ENCODE measurements at places on chromosomes 2 and 18. TPM values are rescaled to one million over a fixed set of nuclear protein-coding genes. Genes with fewer than 3 reads are reported as not detected.

MEIS1 gene
- total RNA-seq, result 0.90 TPM

KLHL30 gene
- total RNA-seq, result not detected

FEV gene
- not detected for total RNA-seq

NTSR2 gene
- not detected for total RNA-seq

SCN3A gene
- 0.06 TPM for total RNA-seq

FAM237A gene
- total RNA-seq, result not detected

MC4R gene
- total RNA-seq, result not detected

PRSS56 gene
- total RNA-seq, result not detected

ZNF24 gene
- 72.2 TPM for total RNA-seq

CDH2 gene
- total RNA-seq, result 0.25 TPM

DNA sequence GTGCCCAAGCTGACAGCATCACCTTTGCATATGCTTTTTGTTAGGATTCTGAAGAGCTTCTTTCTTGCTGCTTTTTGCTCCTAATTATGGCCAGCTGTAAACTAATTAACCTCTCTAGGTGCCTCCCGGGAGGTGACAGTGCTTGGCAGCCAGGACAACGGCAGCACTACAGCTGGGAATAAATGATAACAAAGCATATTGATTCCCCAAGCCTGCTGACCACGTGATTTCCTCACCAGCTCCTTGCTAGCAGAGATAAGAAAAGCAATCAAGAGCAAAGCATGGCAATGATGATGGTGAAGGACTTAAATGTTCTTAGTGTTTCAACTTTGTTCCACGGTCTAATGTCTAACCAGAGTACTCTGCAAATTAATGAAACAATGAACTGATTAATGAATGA, 1074.4 kb upstream of the GYPC start:
- H3K4me1 ChIP-seq, result no peaks in the 10 kb centered on the region
- no peaks in the 10 kb centered on the region for H3K36me3 ChIP-seq
- H3K27me3 ChIP-seq, result no peaks in the 10 kb centered on the region
- no peak overlapping the region for H3K4me3 ChIP-seq
- H3K27ac ChIP-seq, result no peak overlapping the region

- H3K27me3 ChIP-seq, result peaks cover 6% of the 10 kb centered on the region
- no peak for DNase-seq
- H3K36me3 ChIP-seq, result no peaks in the 10 kb centered on the region
- H3K4me3 ChIP-seq, result no peak overlapping the region
- H3K4me1 ChIP-seq, result peaks cover 2% of the 10 kb centered on the region
These were observed 41.8 kb upstream of the SP3 start for GRCh38 chr2:174007010-174007409.

DNA sequence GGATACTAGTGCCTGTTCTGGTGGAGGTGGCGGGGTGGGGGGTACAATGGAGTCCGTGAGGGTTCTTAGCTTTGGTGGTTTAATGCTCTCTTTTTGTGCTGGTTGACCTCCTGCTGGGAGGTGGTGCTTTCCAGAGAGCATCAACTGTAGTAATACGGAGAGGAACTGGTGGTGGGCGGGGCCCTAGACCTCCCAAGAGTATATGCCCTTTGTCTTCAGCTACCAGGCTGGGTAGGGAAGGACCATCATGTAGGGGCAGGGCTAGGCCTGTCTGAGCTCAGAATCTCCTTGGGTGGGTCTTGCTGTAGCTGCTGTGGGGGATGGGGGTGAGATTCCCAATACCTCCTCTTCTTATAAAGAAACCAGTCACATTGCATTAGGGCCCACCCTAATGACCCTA, 27.1 kb downstream of the CAMKMT start:
- no peak for DNase-seq
- no peak overlapping the region for H3K27ac ChIP-seq
- no peaks in the 10 kb centered on the region for H3K36me3 ChIP-seq
- H3K4me1 ChIP-seq, result no peaks in the 10 kb centered on the region
- H3K27me3 ChIP-seq, result no peaks in the 10 kb centered on the region
- H3K4me3 ChIP-seq, result no peak overlapping the region

GRCh38 chr2:100270381-100271146, 51.7 kb downstream of the LONRF2 start:
- H3K4me1 ChIP-seq, result no peaks in the 10 kb centered on the region
- no peak for DNase-seq
- no peaks in the 10 kb centered on the region for H3K27me3 ChIP-seq

DNA sequence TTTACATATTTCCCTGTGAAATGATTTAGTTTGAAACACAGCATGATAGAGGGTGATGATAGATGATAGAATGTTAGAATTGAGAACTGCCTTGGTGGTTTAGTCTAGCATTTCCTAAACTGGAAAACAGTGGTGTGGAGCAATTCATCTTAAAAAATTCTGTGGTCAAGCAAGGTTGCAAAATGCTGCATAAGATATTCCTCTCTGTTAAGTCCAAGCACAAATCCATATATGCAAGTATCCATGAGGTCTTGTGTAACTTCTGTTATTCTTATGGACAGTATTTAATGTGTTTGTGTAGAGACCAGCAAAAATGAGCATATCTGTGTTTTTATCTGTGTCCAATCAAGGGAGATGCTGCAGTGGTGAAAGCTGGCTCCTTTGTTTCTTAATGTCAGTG, 30.0 kb downstream of the CPS1 start:
- H3K4me1 ChIP-seq, result no peaks in the 10 kb centered on the region
- no peak overlapping the region for H3K4me3 ChIP-seq
- no peaks in the 10 kb centered on the region for H3K27me3 ChIP-seq
- no peak overlapping the region for H3K27ac ChIP-seq
- H3K36me3 ChIP-seq, result no peaks in the 10 kb centered on the region

DNA sequence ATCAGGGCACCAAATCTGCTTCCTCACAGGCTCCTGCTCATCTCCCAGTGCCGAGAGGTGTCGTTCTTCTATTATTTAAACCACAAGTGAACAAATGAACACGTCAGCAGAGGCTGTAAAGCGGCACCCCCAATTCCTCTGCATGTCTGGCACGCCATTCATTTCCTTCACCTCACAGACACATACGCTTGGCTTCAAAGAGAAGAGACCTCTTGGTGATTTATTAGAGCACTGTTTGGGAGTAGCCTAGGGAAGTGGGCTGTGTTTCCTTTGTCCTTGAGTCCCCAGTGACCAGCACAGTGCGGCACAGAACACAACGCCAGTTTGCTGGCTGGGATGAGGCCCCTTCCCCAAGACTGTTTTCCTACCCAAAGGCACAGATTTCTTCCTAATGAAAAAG, 184.3 kb upstream of the REV1 start:
- no peaks in the 10 kb centered on the region for H3K4me1 ChIP-seq
- DNase-seq, result no peak
- H3K27ac ChIP-seq, result no peak overlapping the region
- H3K36me3 ChIP-seq, result no peaks in the 10 kb centered on the region
- H3K27me3 ChIP-seq, result peaks cover 2% of the 10 kb centered on the region

- no peaks in the 10 kb centered on the region for H3K27me3 ChIP-seq
- no peak overlapping the region for H3K4me3 ChIP-seq
- DNase-seq, result no peak
- no peak overlapping the region for H3K27ac ChIP-seq
These were observed 249.7 kb downstream of the SP3 start for GRCh38 chr2:173715441-173715840.

GRCh38 chr2:173419506-173419905, 64.8 kb downstream of the CDCA7 start:
- no peak for DNase-seq
- no peak overlapping the region for H3K27ac ChIP-seq
- no peaks in the 10 kb centered on the region for H3K36me3 ChIP-seq
- no peaks in the 10 kb centered on the region for H3K4me1 ChIP-seq
- H3K27me3 ChIP-seq, result peaks cover 14% of the 10 kb centered on the region

DNA sequence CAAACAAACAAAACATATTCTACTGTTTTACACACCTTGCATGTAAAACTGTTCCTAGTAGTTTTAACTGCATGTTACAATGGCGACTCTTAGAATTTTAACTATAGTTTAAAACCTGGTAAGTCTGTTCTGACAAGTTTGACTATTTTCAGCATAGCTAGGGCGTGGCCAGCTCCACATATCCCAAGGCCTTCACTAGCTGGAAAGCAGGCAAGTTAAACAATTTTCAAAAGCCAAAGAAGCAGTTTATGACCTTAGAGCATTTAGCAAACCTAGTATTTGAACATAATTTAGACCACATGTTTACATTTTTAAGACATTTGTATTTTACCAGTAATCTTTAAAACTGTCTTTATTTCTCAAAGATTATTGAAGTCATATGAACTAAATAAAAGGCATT, 402.8 kb upstream of the SYT4 start:
- no peaks in the 10 kb centered on the region for H3K4me1 ChIP-seq
- H3K27ac ChIP-seq, result no peak overlapping the region

DNA sequence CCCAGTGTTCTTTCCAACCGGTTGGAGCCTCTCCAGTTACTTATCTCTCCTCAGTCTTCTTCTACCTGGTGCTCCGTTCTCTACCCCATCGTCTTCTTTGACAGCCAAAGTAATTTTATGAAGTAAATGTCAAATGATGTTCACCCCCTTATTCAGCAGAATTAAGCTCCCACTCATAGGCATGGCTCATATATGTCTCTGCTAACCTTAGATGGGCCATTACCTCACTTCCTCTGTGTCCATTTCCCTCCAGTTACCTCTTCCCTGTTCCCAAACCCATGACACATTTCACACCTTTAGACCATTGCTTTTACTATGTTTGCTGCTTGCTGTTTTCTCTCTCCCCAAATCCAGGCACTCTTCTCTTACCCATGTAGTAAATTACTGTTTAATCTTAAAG, 607.0 kb downstream of the RNF144A start:
- no peak overlapping the region for H3K4me3 ChIP-seq
- H3K27ac ChIP-seq, result no peak overlapping the region
- DNase-seq, result no peak

GRCh38 chr2:239328351-239329191, 72.2 kb downstream of the HDAC4 start:
- H3K36me3 ChIP-seq, result peaks cover 6% of the 10 kb centered on the region
- peaks cover 64% of the 10 kb centered on the region for H3K4me1 ChIP-seq
- no peak for DNase-seq
- H3K27ac ChIP-seq, result peak overlapping the region; percentile 78

DNA sequence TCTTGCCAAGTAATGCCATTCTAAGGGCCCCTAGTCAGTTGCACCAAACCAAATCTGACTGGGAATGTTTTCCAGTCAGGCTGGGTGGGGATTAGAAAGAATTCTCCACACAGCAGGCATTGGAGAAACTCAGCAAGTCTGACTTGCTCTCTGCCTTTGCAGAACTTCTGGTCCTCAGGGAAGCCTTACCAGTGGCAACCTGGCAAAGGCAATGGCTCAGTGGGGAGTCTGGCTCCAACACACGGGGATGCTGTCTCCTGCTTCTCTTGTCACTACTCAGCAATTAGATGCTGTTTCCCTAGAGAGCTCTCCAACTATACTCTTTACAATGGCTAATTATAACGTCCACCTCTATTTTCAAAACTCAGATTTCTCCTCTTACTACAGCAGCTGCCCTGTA, 810.7 kb downstream of the LRRTM4 start:
- no peaks in the 10 kb centered on the region for H3K36me3 ChIP-seq
- no peaks in the 10 kb centered on the region for H3K27me3 ChIP-seq
- H3K27ac ChIP-seq, result no peak overlapping the region
- no peak overlapping the region for H3K4me3 ChIP-seq

GRCh38 chr2:198930170-198930569, 527.6 kb downstream of the SATB2 start:
- no peak for DNase-seq
- no peaks in the 10 kb centered on the region for H3K27me3 ChIP-seq
- H3K36me3 ChIP-seq, result no peaks in the 10 kb centered on the region
- H3K27ac ChIP-seq, result no peak overlapping the region

- H3K4me1 ChIP-seq, result no peaks in the 10 kb centered on the region
- H3K27ac ChIP-seq, result no peak overlapping the region
- H3K36me3 ChIP-seq, result no peaks in the 10 kb centered on the region
- no peak overlapping the region for H3K4me3 ChIP-seq
- H3K27me3 ChIP-seq, result no peaks in the 10 kb centered on the region
- DNase-seq, result no peak
These were observed 258.6 kb upstream of the TANK start for GRCh38 chr2:160901613-160902012.

GRCh38 chr2:226551522-226552250, 247.9 kb downstream of the IRS1 start:
- no peaks in the 10 kb centered on the region for H3K4me1 ChIP-seq
- H3K36me3 ChIP-seq, result no peaks in the 10 kb centered on the region
- H3K4me3 ChIP-seq, result no peak overlapping the region
- no peak overlapping the region for H3K27ac ChIP-seq

- H3K36me3 ChIP-seq, result no peaks in the 10 kb centered on the region
- no peak overlapping the region for H3K4me3 ChIP-seq
- no peaks in the 10 kb centered on the region for H3K4me1 ChIP-seq
- DNase-seq, result no peak
These were observed 404.8 kb downstream of the MEIS1 start for GRCh38 chr2:66839551-66840320.

- no peak overlapping the region for H3K27ac ChIP-seq
- H3K27me3 ChIP-seq, result peaks cover 4% of the 10 kb centered on the region
- peak overlapping the region; percentile 60 for H3K4me3 ChIP-seq
- H3K4me1 ChIP-seq, result peaks cover 19% of the 10 kb centered on the region
- no peaks in the 10 kb centered on the region for H3K36me3 ChIP-seq
- no peak for DNase-seq
These were observed 50.2 kb upstream of the PAIP2B start for GRCh38 chr2:71277147-71277475.
